ENCODE measurements at places on chromosomes 1 and 21.
A peak's percentile ranks its signal among the peaks of the same experiment; 100 is the strongest.

DNA sequence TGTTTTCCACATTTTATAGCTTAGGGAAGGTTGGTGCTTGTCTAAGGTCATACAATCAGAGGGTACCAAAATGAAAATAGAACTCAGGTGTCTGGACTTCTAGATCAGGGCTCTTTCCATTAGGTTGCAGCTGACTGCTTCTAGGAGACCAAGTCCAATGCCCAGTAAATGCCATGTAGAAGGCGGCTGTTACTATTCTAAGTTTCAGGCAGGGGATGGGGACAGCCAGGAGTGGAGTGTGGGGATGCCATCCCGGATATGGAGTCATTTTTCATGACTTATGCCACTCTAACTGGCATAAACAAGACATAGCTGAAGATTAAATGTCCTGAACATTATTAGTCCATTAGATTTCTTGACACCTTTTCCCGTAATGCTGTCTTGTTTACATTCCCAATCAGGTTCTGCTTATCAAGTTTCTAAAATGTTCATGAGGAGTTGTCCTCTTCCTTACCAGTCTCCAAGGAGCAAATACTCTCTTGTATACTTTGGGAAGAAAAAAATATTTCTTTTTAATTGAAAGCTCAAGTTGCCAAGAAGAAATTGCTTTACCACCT lies 31.5 kb downstream of the XCL1 start:
- no peak overlapping the region for H3K27ac ChIP-seq
- DNase-seq, result no peak
- H3K36me3 ChIP-seq, result no peaks in the 10 kb centered on the region
- H3K4me3 ChIP-seq, result no peak overlapping the region
- H3K27me3 ChIP-seq, result peaks cover 2% of the 10 kb centered on the region
- no peaks in the 10 kb centered on the region for H3K4me1 ChIP-seq

DNA sequence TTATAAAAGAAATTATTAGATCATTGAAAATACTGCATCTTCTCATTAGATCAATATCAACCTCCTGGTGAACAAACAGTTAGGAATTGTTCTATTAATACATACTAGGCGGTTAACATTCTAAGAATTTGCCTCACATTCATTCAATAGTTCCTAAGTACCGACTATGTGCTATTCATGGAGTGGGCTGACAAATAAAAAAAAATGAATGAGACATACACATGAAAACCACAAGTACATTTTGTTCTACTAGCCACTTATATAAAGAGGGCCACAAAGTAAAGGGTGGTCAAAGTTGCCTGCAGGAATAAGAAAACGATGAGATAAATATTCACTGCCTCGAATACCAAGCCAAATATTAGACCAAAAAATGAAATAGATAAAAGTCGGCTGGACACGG lies 294.4 kb downstream of the SDCCAG8 start:
- no peak overlapping the region for H3K4me3 ChIP-seq
- H3K36me3 ChIP-seq, result peaks cover 6% of the 10 kb centered on the region
- no peak overlapping the region for H3K27ac ChIP-seq
- no peaks in the 10 kb centered on the region for H3K4me1 ChIP-seq

DNA sequence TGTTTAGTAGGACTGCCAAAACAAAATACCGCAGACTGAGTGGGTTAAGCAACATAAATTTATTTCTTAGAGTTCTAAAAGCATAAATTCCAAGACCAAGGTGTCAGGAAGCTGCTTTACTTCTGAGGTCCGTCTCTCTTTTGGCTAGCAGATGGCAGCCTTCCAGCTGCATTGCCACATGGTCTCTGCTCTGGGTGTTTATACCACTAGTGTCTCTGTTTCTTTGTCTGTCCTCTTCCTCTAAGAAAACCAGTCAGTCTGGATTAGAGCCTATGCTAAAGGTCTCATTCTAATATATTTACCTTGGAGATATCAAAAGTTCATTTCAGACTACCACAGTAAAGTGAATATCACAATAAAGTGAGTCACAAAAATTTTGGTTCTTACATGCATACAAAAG lies 519.8 kb downstream of the COL11A1 start:
- H3K36me3 ChIP-seq, result no peaks in the 10 kb centered on the region
- DNase-seq, result no peak

DNA sequence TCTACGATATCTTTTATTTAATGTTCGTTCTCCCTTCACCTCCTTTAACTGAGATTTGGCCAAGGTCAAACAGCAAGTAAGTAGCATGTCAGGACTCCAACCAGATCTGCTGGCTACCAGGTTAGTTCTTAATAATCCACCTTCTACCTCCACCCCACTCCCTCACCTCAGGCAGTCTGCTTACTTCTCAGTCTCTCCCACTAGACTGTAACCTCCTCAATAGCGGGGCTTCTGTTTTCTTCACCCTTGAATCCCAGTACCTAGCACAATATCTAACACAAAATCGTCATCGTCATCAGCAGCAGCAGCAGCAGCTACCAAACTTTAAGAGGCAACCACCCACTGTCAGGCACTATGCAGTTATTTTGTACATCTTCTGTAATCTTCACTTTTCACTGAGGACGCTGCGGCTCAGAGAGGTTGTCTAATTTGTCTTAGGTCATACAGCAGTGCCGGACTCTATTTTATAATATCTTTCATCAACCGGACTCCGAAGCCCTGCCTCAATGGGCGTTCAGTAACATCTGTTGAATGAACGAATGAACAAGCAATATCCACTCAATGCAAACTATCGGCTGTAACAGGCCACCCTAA lies 859 bp upstream of the MAGI3 start:
- H3K27ac ChIP-seq, result peak overlapping the region; percentile 50
- no peaks in the 10 kb centered on the region for H3K36me3 ChIP-seq
- no peak for DNase-seq
- H3K27me3 ChIP-seq, result peaks cover 15% of the 10 kb centered on the region

- H3K36me3 ChIP-seq, result no peaks in the 10 kb centered on the region
- peaks cover 20% of the 10 kb centered on the region for H3K27me3 ChIP-seq
- H3K27ac ChIP-seq, result no peak overlapping the region
- no peak overlapping the region for H3K4me3 ChIP-seq
Observed at GRCh38 chr1:212554401-212554800, 54.2 kb upstream of the ATF3 start.

Measured in CD4-positive, CD25-positive, alpha-beta regulatory T cell (primary cell).